ENCODE measurements at places on chromosomes 7 and 10.

DNA sequence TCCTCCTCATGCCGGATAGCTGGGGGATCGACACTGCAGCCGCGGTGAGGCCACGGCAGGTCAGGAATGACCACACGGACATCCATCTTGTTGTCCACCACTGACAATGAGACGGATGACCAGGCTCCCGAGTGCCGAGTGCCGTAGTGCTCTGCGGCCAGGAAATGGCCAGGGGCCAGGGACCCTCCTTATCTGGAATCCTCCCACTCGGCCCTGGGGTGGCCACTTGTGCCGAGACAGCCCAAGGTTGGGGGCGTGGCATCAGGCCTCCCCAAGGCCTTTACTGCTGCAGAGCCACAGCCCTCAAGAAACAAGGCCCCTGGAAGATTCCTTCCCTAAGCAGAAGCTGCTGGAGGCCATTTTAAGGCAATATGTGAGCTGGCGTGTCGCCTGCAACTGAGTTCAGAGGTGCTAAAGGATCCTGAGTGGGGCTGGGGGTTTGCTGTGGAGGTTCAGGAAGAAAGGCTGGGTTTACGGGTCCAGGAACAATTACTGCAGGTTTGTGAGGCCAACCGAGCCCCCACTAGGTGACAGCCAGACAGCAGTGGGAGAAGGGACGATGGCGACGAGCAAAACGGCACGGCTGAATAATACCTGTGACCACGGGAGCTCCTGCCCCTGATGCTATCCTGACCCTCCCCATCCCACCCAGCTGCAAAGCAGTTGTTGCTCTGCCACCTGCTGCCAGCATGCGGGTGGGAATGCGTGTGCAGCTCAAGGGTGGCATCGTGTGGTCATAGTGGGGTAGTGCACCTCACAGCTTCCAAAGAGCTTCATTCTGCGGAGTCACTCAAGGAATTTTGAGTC lies 31.6 kb upstream of the LEP start:
- peak; percentile 75 for DNase-seq

DNA sequence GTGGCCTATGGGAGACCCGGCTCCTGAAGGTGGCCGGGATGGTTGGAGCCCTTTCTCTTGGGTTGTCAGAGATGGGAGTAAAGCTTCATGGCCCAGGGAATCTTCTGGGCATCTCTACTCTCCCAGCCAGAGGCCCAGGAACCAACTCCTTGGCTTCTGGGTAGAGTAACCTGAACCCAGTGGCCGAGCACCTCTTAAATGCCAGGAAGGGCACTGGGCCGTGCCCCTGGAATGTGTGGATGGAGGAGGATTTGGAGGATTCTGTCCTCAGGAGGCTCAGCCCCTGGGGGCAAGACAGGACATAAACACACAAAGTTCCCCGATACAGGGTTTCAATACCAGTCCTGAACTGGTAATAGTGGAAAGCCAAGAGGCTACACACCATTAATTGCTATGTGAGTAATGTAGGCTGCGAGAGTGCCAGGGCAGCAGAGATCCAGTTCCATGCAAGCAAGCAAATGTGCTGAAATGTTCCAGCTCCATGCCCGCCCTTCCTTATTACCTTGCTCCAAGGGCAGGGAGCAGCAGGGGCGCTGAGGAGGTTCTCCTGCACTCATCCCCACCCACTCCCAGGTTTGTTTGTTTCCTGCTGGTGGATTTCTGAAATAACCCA lies 1.2 kb downstream of the PALD1 start:
- no peak for DNase-seq

- no peak for DNase-seq
Observed at GRCh38 chr10:87761153-87761552, 56.9 kb downstream of the ATAD1 start.

GRCh38 chr7:29189743-29190201 lies 4.8 kb upstream of the CHN2 start:
- peak; percentile 79 for DNase-seq

GRCh38 chr10:91226093-91226492 lies 5.6 kb downstream of the PCGF5 start:
- no peak for DNase-seq

GRCh38 chr10:11838298-11838852 lies 15.2 kb downstream of the PROSER2 start:
- no peak for DNase-seq

DNA sequence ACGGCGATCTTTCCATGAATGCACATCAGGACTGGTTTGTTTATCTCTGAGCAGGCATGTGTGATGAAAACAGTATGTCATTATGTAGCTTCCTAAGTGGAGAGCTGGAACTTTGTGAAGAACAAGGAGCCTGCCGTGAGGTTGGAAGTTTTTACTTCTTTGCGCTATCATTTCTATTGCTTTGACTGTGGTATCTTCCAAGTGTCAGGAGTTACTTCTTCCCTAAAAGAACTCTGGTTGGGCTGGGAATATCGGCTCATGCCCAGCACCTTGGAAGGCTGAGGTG lies 167.4 kb upstream of the AHR start:
- no peak for DNase-seq

DNA sequence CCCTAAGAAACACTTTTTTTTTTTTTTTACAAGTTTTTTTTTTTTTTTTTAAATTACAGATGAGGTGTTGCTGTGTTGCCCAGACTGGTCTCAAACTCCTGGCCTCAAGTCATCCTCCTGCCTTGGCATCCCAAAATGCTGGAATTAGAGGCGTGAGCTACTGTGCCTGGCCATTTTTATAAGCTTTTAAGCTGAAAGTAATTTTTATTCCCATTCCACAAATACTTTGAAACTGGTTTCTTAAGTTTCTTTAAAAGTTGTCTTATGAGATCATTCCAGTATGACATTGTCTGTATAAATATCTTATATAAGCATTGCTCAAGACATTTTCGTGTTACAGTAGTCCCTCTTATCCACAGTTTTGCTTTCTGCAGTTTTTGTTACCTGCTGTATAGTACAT lies 61.4 kb upstream of the CYP26C1 start:
- DNase-seq = no peak

DNA sequence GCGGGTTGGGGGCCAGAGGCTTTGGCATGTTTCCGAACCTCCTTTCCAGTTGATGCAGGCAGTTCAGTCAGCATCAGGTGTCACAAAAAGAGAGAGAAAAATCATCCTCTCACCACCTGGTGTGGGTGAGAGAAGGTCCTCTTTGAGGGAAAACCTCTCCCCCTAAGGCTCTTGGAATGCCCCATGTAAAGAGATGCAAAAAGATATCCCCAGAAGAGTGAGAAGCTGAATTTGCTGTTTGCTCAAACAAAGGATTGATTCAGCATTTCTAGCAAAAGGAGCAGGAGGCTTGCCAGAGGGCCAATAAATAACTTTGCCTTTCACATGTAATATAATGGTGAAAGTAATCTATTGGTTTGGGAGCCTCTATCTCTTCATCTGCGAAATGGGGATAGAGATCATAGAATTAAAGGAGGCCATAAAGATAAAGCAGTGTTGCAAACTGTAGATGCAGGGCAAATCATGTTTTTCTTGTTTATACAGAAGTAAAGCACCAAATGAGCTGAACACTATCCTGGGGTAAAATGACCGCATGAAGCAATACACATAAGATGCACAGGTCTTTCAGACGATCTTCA lies 425.9 kb downstream of the LRMDA start:
- no peak for DNase-seq

GRCh38 chr10:68796605-68797004 lies 30.7 kb upstream of the STOX1 start:
- DNase-seq = no peak

GRCh38 chr7:74056096-74056915 lies 27.3 kb upstream of the LIMK1 start:
- DNase-seq = no peak

- no peak for DNase-seq
Observed at GRCh38 chr7:2723138-2723850, 35.3 kb downstream of the AMZ1 start.

GRCh38 chr7:32479574-32480200 lies 10.5 kb downstream of the LSM5 start:
- DNase-seq = no peak

DNA sequence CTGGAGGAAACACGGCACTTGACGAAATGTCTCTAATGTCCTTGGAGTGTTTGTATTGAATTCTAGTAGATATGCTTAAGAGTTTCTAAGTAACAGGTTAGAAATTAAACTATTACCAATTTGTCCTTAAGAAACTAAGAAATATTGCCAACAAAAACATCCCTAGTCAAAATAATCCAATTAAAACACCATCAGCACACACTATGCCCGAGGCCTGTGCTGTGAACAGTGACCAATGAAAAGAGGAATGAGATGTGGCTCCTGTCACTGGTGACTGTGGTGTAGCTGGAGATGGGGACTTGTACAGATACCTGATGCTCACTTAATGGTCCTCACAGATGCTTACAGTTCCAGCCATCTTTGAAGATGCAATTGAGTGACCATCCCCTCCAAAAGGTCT lies 651.1 kb downstream of the SORCS3 start:
- no peak for DNase-seq

GRCh38 chr7:121404348-121404747 lies 8.2 kb upstream of the FAM3C start:
- DNase-seq = no peak

DNA sequence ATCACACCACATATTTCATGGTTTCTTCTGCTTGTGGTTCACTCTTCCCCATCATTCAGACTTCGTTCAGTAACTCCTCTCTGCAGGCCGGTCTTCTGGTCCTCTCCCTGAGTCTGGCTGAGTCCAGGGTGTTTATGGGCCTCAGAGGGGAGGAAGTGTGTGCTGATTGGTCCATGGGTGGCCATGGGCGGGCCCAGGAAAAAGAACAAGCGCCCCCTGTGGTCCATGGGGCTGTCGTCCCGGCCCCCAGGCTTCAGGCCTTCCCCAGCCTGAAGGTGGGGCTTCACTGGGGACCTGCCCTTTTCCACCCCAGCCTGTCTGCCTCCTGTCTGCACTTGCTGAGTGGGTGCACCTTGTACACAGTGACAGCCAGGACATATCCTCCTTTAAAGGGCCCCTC lies 123.7 kb downstream of the VIPR2 start:
- DNase-seq = no peak

GRCh38 chr10:5887029-5887428 lies 2.7 kb downstream of the ANKRD16 start:
- no peak for DNase-seq

DNA sequence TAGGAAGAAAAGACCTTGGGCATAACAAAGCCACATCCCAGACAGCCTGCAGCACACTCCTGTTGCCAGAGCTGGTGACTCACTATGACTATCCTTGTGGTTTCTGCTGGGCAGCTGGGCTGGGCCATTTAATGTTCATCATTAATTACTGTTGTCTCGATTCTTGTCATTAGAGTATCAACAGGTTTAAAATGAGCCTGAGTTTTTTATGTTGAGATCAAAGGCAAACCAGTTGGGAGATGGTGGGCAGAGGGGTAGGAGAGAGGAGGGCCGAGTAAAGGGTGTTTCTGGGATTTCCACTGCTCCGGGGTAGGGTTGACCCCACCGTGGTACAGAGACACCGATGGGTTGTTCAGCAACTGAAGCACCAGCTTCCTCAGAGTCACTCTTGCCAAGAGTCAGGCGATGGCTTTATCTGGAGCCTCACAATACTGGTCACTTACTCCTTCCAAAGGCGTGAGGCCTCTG lies 128.7 kb upstream of the LYZL1 start:
- DNase-seq = no peak

DNA sequence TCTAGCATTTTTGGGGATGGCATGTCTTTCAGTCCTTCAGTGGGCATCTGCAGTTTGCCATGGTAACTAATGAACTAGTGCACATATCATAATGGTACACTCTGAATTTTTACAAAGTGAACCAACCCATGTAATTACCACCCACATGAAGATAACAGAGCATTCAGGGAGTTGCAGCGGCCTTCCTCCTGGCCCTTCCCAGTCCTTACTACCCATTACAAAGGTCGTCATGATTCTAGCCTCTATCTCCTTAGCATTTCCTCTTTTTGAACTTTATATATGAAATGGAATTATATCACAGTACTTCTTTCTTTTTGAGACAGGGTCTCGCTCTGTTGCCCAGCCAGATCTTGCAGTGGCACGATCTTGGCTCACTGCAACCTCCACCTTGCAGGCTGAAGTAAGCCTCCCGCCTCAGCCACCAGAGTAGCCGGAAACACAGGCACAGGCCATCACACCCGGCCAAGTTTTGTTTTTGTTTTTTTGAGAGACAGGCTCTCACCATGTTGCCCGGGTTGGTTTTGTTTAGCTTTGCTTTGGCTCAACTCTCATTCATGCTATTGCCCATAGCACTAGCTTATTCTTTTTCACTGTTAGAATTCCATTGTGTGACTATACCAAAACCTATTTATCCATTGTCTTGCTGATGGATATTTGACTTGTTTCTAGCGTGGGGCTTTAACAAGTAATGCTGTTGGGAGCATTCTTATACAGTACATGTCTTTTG lies 79.2 kb downstream of the APBB1IP start:
- DNase-seq = no peak

- DNase-seq = no peak
Observed at GRCh38 chr10:74743401-74743800, 83.0 kb upstream of the KAT6B start.

DNA sequence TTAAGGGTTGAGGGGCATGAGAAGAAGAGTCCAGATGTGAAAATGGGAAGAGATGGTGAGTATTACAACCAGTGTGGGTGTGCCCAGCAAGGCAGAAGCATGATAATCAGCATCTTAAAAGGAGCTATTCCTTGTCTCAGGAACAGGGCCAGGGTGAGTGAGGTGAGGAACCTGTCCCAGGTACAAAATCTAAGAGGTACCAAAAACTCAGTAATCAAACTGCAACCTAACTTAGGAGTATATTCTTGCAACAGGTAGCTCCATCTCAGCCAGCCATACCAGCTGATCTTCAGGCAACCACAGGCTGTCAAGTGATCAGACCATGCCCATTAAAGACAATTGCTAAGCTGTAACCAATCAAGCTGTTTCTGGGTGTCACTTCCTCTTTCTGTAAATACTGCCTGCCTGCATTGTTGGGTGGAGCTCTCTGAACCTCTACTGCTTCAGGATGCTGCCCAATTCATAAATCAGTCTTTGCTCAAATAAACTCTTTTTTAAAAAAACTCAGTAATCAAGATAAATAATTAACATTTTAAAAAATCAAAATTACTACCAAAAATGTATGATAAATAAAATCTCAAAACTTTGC lies 7.4 kb downstream of the KEL start:
- no peak for DNase-seq

GRCh38 chr7:141700848-141701371 lies 1.1 kb downstream of the DENND11 start:
- DNase-seq = no peak

DNA sequence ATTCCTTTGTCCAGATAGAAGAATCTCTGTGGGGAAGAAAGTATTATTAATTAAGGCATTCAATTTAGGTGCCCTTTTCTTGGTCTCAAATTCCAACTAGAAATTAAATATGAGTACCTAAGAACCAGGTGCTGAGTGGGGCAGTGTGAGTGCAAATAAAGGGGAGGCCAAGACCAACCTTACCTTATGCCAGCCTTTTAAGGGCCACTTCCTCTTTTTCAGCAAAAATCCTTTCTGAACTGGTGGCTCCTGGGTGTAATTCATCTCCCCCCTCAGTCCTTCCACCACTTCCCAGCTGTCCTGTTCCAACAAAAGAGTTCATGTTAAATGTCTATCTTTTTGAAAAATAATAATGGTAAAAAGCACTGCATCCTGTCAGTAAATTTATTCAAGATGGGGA lies 108.2 kb downstream of the OSBPL3 start:
- no peak for DNase-seq
